Activated T-helper 1 cell treated with anti-CD3 and anti-CD28 coated beads, Interleukin-2, amount 50 U/mL, for 16 hours (primary cell): ENCODE measurements at places on chromosomes 13 and 19.

- DNase-seq, result no peak
Observed at GRCh38 chr13:101412076-101412475, 4.2 kb downstream of the NALCN start.

DNA sequence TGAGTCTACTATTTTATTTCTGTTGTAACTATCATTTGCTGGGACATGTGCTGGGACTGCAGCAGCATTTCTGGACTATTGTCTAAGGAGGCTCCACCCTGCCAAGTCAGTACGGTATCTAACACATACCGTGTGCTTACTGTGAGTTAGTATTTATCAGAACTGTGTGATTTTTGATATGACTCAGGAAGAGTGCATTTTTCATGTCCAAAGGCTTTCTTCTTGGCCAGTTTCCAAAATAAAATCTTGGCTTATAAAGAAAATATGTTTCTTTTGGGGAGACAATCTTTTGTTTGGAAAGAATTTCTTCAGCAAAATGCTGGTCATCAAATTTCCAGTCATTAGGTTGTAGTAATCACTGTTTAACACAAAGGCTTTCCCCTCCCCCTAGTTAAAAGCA, 11.6 kb downstream of the PARP4 start:
- no peak for DNase-seq

DNA sequence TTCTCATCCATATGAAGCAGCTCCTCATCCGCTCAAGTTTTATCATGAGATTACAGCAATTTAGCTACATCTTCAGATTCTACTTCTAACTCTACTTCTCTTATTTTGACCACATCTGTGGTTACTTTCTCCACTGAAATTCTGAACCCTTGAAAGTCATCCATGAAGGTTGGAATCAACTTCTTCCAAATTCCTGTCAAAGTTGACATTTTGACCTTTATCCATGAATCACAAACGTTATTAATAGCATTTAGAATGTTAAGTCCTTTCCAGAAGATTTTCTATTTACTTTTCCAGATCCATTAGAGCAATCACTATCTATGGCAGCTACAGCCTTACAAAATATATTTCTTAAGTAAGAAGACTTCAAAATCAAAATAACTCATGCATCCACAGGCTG, 421.7 kb upstream of the GPC6 start:
- DNase-seq, result no peak

DNA sequence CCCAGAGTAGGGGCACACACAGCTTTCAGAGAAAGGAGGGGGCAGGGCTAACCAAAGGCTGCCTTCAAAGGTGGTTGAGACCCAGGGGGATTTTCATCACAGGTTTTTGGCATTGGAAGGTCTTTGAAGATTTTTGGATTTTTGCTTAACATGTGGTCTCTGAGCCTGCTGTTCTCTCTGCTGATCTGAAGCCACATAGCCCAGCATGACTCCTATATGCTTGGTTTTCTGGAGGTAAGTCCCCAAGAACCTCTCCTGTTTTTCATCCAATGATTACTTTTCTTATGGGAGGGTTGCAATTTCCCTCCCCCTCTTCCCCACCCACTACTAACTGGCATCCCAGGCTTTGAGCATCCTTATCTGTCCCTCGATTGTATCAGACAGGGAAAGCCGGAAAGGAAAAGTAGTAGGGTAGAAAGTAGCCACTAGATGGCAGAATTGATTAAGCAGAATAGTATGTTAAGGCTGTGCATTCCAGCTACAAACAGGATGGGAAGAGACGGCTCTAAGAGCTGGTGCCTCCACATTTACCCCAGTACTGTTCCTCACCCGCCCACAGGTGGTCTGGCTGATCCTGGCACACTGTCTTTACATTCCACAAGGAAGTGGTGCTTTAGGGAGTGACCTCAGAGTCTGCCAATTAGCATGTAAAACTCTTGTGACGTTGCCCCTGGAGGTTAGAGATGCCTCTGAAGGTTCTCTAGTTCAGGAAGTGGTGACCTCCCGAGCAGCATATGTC, 218.9 kb upstream of the EDNRB start:
- DNase-seq, result no peak

DNA sequence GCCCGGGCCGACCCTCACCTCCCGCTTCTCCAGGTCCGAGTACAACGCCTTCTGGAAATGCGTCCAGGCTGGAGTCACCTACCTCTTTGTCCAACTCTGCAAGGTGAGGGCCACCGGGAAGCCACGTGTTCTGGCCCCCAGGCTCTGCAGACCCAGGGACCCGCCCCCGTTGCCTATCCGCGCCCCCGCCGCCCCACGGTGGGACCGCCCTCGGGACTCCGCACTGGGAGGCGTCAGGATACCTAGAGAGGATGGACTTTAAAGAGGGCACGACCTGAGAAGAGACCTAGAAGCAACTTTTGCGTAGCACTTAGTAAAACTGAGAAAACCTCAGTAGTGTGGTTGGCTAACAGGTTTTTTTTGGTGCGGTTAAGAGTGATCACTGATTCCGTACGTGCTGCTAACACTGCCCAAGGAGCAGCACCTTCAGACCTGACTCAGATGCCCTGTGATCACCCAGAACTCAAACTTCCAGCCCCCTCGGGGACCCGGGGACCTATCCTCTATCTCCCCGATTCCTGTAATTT, 492 bp downstream of the TMEM147 start:
- no peak for DNase-seq

DNA sequence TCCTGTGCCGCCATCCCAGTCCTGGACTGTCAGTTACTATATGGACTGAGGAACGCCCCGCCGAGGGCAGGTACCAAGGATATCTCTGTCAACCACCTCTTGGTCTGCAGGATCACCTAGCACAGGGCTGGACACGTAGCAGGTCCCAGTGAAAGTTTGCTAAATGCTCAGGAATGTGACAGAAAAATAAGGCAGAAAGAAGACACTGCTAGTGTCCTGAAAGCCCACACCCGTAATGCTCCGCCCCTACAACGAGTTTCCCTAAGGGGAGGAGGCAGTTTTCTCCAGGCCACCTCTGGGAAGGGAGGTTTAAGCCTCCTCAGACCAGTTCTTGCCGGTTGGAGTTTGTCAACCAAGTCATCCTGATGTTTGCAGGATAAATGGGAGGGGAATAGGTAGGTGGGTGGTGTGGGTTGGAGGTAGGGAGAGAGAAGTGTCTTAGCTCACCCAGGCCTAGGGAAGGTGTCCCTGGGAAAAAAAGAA, 1.7 kb upstream of the SERTAD3 start:
- DNase-seq, result no peak

DNA sequence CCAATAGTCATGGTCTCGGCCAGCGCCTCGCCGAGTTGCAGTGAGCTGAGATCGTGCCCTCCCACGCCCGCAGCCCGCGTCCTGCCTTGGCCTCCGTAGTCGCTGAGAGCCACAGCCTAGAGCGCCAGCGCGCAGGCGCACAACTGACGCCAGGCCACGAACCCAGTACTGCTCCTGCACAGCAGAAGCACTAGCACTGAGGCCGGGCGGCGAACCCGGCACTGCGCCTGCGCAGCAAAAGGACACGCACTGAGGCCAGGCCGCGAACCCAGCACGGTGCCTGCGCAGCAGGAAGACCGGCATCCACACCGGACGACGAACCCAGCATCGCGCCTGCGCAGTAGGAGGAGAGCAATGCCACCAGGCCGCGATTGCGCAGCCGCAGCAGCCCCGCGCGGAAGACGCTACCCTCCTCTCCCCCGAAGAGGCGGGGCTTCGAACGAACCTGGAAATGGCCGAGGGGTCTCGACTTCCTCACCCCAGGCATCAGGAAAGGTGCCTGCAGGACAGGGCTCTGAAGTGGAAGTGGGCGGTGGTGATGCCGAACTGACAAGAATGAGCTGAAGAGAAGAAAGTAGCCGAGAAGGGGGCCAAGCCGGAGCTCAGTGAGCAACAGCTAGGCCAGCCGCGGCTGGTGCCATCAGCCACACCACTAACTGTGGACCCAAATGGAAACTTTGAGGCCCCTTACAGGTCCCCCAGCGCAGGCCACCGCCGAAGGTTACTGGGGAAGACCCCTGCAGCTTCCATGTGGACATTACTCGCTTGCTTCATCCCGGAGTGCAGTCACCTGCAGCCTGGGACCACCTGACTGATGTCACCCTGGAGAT, 7.5 kb downstream of the F10 start:
- no peak for DNase-seq

GRCh38 chr13:43284162-43284561, 260.8 kb downstream of the DNAJC15 start:
- DNase-seq, result no peak

GRCh38 chr19:30066781-30067759, 125.0 kb downstream of the URI1 start:
- no peak for DNase-seq

- no peak for DNase-seq
Observed at GRCh38 chr13:26759907-26760831, at the start of gene GPR12. TSS of gene GPR12 (minus strand) at chr13:26760786. CDS start at chr13:26759827, 959 bp downstream.

DNA sequence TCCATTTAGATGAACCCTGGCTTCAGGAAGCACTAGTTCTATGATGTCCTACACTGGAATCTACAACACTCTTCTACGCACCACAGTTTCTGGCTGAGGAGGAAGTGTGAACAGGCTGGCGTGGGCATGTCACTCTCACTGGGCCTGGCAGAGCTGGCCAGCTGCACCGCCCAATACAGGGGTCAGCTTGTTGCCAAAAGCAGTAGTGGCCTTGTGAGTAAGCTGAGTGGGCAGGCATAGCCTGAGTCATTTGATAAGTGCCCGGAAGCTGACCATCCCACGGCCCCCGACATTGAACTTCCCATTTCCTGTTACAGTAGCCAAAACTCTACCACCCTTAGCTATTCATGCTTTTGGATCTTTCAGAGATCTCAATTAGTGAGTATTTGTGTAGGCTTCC, 240.9 kb upstream of the SERP2 start:
- DNase-seq, result no peak

DNA sequence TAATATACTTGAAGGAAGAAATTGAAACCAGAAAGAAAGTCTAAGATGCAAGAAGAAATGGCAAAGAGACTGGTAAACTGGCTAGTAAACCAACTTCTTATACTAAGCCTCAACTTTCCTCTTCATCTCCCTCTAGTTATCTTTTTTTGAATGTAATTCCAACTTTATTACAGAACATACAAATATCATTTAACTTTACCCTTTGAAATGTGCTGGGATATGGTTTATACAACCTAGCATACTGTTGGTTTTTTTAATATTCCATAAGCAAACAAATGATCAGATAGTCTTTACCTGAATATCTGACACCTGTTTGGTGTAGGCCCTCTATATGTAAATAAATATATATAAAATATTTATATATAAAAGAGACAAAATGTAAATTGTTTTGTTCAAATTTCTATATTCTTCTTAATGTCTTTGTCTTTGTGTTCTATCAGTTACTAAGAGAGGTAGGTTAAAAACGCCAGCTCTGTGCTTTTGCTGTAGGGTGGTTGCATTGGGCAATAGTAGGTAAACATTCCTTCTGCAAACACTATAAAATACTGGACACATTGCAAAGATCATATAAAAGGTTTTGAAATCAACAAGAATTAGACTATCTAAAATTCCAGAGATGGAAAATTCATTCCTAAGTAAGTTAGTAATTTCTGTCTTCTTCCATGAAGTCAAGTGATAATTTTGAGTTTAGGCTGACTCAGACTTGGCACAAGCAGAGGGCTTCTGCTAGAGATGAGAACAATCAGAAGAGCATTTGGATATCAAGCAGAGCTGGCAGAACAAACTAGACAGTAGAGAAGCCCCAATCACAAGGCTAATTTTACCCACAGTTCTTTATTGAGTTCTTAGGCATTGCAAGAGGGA, 383.3 kb downstream of the RFC3 start:
- DNase-seq, result no peak

DNA sequence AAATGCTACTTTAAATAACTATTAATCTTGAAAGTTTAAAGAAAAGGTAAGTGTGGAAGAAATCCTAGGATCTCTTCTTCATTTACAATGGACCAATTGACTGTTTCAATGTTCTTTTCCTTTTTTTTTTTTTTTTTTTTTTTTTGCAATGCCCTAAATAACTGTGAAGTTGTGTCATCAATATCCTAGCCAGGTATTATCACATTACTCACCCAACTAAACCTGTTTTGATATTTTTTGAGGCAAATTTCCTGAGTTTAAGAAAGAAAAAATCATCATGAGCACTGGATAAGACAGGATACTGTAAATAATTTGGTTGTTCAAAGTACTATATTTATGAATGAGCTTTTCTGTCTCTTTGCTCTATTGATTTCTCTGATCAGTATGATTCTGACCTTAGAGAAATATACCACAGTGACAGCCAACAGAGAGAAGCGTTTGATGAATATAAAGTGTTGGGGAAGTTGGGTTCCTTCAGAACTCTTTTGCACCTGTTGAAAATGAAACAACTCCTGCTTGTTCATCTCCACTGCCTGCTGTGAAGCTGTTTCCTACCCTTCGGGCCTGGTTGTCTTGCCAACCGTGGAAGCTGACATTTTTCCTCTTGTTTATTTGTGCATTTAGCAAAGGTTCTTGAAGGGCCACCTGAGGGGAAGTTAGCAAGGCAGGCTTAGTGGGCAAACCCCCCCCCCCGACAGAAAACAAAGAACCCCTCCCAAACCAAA, 1220.5 kb upstream of the SLC10A2 start:
- no peak for DNase-seq

GRCh38 chr19:31350033-31350692, 927 bp upstream of the TSHZ3 start:
- DNase-seq, result no peak

- DNase-seq, result no peak
Observed at GRCh38 chr19:58381460-58382212, 806 bp upstream of the ZNF837 start.

GRCh38 chr13:72839831-72840426, 58.0 kb downstream of the PIBF1 start:
- DNase-seq, result peak; percentile 9

DNA sequence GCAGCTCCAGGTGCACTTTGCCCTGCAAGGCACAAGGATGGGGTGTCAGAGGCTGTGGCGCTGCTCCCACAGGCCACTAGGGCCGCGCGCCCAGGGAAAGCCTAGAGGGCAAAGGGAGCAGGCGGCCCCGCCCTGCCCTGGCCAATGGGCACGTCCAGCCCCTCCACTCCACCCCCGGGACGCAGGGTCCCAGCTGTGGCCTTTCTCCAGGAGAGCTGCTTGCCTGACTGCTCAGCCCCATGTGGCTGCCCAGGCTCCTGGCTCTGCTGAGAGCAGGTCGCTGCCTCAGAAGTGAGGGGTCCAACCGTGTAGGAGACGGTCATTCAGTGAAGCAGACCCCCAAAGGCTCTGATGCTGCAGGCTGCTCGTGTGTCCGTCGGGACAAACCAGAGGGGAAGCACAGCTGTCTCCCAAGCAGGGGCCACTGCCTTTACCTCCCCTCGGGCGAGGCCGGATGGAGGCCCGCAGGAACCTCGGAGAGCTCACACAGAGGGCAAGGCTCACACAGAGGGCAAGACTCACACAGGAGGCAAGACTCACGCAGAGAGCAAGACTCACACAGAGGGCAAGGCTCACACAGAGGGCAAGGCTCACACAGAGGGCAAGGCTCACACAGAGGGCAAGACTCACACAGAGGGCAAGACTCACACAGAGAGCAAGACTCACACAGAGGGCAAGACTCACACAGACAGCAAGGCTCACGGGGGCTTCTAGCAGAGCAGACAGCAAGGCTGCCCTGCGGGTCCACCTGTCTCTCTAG, 56.2 kb upstream of the C13orf46 start:
- DNase-seq, result no peak

DNA sequence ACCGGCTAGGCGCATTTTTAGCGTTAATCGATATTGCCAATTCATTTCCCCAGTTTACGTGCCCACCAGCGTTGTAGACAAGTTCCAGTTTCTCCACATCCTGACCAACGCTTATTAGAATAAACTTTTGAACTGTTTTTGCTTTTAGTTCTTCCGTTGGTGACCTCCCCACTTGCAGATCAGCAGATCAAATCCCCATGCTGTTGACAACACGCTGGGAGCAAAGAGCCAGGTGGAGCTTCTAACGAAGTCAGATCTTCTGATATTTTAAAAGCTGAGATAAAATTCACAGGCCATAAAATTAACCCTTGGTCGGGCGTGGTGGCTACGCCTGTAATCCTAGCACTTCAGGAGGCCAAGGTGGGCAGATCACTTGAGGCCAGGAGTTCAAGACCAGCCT, 21.2 kb downstream of the RCN3 start:
- DNase-seq, result no peak
